ENCODE measurements at places on chromosomes 2 and 18.
A peak's percentile ranks its signal among the peaks of the same experiment; 100 is the strongest.

- no peak for DNase-seq
Measured at GRCh38 chr2:200748779-200749178, 62.9 kb upstream of the BZW1 start.

DNA sequence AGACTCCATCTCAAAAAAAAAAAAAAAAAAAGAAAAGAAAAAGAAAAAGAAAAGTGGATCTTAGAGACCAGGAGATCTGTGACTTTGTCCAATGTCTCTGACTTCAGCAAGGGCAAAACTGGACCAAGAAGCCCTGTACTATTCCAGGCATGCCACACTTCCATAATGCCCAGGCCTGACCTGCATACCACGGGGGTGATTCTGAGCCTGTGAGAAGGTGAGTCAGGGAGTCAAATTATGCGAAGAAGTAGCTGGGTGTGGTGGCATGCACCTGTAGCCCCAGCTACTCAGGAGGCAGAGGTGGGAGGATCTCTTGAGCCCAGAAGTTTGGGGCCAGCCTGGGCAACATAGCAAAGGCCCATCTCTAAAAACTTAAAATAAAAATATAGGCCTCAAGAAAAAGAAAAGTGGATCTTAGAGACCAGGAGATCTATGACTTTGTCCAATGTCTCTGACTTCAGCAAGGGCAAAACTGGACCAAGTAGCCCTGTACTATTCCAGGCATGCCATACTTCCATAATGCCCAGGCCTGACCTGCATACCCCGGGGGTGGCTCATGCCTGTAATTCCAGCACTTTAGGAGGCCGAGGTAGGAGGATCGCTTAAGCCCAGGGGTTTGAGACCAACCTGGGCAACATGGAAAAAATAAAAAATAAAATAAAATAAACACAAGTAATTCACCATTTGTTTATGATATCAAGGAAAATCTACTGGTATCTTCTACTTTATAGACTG, 12.2 kb upstream of the PUM2 start:
- DNase-seq, result no peak

DNA sequence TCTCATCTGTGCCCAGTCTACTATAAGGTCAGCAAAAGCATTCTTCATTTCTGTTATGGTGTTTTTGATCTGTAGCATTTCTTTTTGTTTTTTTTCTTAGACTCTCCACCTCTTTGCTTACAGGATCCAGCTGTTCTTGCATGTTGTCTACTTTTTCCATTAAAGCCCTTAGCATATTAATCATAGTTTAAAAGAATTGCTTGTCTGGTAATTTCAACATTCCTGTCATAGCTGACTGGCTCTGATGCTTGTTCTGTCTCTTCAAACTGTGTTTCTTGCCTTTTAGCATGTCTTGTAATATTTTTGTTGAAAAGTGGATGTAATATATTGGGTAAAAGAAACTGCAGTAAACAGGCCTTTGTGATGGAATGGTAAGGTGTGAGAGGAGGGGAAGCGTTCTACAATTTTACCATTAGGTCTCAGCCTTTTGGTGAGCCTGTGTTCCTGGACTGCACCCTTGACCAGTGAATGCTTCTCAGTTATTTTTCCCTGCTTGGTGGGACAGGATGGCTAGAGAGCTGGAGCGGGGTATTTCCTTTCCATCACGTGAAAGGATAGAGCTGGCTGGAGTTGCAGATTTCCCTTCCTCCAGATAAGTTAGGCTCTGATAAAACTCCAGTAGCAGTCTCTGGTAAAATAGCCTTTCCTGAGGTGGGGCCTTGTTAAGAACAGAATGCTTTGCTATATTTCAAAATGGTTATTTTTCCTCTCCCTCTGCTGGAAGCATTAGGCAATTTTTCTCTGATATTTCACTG, 65.4 kb downstream of the PLA2R1 start:
- DNase-seq, result no peak

DNA sequence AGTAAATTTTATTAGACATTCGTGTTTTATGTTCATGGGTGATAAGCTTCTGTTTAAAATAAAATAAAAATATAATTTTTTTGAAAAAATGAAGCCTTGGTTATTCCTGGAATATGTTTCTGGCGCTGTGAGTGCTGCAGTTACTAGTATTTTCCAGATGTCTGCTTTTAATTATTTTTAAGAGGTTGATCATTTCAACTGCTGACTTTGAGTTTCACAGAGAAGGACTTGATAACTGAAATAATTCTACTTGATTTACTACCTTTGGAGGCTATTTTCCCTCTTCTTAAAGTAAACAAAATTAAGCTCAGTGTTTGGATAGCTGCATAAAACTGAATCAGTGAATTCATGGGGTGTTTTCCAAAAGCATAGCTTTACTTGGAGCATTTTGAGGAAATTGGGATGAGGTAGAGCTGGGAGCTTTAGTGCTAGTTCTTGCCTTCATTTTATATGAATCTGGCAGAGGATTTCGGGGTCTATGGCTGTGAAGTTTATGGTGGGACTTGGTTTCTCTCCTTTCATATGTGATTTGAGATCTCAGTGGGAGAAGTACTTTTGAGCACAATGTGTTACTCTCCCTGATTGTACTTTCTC, 666.5 kb downstream of the DCDC2C start:
- no peak for DNase-seq

DNA sequence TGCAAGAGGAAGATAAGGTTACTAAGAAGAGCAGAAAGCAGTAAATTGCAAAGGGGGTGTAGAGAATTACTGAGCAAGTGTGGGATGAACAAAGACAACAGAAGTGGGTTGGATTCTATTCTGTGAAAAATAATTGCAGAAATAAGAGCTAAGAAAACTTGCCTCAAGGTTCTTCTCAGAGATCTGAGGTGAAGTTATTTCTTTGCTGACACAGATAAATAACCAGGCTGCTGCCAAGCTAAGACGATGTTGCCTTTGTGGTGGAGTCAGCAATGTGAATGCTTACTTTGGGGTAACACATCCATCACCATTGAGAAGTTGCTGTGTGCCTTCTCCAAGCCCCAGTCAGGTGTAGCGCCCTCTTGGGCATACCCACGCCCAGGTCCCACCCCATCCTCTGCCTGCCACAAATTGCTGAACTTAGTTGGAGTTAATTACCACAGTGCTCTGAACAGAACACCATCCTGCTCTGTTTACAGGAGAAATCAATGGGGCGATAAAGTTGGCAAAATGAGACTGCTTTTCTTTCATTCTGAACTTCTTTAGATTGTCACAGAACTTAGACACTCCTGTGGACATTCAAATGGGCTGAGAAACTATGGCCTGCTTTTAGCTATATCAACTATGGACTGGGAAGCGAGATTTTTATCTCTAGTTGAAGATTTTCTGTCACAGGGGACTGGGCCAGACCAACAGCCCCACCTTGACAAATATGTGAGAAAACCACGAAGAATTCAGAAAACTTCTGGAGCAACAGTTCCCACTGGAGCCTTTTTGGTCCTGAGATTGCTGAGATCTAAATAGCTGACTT, 283.6 kb downstream of the TMX3 start:
- no peak for DNase-seq

DNA sequence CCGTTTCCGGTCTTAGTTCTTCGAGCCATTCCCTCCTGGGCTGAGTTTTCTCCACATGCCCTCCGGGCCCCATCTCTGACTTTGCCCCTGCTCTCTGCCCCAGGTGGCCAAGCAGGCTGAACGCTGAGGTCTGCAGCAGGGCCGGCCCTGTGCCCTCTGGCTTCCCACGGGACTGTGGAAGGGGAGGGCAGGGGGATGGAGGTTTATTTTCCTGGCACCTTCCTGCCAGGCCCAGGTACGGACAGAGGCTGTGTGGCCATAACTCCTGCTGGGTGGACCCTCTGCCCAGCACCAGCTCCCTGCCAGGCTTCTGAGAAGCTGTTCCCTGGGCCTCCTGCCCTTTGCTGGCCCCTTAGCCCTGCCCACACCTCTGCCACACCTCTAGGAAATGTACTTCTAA, 164.0 kb downstream of the TFCP2L1 start:
- DNase-seq, result no peak

DNA sequence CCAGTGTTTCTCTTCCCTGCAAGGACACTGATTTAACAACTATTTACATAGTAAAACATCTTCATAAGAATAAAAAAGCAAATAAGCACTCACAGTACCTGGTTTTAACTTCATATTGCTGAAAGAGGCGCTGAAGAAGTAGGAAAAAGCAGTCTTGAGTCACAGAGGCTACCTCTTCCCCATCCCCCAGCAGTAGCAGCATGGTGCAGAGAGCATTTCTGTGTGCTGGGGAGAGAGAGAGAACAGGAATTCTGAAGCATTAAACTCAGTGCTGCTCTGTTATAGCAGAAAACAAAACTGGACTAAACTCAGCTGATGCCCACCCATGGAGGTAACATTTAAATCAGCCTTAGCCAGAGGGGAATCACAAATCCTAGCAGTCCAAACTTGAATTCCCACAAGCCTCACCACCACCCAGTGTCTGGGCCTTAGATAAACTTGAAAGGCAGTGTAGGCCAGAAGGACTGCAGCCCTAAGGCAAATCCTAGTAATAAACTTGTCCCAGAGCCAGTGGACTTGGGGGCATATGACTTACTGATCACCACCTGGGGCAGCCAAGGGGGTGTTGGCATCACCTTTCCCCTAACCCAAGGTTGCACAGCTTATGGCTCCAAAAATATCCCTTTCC, 321.8 kb upstream of the CWC22 start:
- DNase-seq, result no peak

- DNase-seq, result no peak
Measured at GRCh38 chr2:5520463-5520972, 171.7 kb upstream of the SOX11 start.

- no peak for DNase-seq
Measured at GRCh38 chr2:222298311-222299150, at the start of gene PAX3. TSS of gene PAX3 (minus strand) at chr2:222298998. CDS start at chr2:222298615, 383 bp downstream.

GRCh38 chr2:196926562-196927375, at the start of gene PGAP1:
TSS of gene PGAP1 (minus strand) at chr2:196926707. CDS start at chr2:196926616, 91 bp downstream.
- peak; percentile 98 for DNase-seq

DNA sequence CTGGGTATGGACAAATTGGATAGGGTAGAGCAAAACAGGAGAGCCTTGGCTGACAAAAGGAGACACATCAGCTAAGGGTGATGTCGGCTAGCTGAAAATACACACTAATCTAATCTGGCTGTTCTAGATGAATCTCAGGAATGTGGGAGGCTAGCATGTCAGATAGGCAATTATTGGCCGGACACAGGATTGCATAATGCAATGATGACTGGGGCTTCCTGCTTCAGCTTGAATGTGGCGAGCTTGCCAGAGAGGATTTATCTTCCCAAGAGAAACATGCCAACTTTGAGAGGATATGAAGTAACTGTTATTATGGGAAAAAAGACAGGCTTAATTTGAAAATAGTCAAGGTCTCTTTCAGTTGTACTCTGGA, 102.4 kb downstream of the TRIB2 start:
- DNase-seq, result peak; percentile 80

DNA sequence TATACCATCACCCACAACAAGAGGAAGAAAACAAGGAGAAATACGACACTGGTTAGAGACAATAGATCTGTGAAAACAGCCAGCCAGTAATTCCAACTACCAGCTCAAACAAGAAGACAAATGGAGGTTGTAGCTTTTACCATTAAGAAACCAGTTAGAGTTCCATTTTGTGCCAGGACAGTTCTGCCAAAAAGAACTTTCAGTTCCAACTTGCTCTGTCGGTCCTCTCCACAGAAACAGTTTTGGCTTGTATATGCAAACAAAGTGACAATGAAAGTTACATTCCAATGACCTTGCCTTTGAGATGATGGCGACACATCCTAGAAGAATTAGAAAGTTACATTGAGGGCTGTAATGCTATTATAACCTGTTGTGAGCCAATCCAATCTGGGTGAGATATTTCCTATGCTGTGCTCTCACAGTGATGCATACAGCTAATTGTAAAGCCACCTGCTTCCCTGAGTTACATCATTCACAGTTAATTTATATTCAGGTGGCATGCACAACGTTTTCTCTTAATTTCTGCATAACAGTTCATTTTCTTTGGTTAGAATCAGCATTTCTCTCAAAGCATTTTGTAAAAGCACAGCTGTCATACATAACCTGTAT, 1378.4 kb upstream of the PIK3C3 start:
- DNase-seq, result no peak

DNA sequence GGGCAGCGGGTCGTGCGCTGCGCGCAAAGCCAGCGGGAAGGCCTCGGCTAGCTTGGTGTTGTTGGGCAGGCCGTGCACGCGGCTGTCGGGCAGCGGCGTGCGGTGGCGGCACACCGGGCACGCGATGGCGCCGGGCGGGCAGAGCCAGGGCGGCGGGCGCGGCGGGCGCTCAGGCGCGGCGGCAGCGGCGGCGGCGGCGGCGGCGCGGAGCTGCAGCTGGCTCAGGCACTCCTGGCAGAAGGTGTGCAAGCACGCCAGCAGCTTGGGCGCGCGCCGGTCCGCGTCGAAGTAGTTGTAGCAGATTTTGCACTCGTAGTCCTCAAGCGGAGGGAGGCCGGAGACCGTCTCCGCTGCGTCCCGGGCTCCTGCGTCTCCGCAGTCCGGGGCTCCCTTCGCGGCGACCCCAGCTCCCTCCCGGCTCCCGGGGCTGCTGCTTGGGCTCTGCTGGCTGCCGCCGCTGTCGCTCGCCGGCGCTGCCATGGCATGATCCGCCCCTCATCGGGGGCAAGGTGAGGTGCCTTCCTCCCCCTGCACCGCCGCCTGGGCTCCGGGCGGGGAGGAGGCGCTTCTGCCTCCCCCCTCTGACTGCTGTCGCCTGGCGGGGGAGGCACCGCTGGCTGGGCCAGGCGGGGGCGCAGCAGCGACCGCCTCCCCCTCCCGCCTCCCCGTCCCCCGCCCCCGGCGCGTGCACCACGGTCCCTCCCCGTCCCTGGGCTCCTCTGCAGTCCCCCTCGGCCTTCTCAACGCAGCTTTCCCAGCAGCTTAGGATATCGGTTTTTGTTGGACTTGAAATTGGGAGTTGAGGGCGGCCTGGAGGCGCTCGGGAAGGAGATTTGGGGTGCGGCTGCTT, 21.0 kb upstream of the PAX3 start:
- DNase-seq, result peak; percentile 33

- no peak for DNase-seq
Measured at GRCh38 chr2:98769114-98769476, 38.2 kb upstream of the MGAT4A start.

GRCh38 chr2:120820263-120820952, 84.7 kb downstream of the GLI2 start:
- peak; percentile 61 for DNase-seq

DNA sequence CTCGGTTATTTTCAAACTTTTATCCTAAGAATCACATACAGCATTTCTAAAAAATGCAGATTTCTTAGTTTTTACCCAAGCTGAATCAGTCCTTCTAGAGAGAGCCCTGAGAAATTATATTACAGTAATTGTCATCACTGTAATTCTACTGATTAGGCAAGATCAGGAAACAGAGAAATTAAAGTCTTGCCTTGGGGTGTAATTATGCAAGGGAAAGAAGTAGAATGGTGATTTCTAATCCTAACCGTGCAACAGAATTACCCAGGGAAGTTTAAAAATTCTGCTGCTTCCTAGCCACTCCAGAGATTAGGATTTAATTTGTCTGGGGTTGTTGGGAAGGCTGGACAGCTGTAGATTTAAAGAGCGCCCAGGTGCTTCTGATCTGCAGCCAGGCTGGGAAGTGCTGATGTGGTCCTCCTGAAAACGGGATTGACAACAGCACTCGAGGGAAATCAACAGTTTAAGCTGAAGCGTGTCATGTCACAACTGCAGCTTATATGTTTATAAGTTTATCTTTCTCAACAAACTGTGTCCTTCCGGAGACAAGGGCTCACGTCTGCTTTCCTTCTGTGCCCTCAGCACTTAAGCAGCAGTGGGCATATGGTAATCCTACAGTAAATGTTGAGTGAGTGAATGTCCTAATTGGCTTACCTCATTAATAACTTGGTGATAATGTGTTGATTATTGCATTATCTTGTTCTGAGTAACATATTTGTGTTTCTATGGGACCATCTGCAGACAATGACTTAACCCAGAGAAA, 671.9 kb upstream of the SOX11 start:
- no peak for DNase-seq

Measured in AG08396 (cell line).